ENCODE measurements at places on chromosomes 12 and 14.

DNA sequence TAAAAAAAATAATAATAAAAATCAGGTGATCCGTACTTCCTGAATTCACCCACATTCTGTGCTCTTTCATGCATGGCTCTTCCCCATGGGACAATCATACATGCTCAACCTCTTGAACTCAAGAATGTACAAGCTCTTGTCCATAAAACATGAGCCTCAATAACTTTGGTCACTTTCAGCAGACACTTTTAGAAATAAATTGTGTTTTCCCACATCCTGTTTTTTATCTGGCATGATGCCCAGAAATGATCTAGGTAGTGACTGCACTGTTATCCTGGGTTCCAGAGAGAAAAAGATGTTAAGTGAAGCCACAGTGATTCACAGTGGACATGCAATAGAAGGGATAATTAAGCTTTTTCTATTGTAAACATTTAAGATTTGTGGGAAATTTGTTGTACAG lies 537.6 kb upstream of the TMEM132C start:
- no peak for ATAC-seq

GRCh38 chr12:18967814-18968213 lies 161.7 kb upstream of the PLEKHA5 start:
- no peak for ATAC-seq

- no peak for ATAC-seq
Measured at GRCh38 chr14:65131301-65131701, 29.0 kb upstream of the MAX start.

DNA sequence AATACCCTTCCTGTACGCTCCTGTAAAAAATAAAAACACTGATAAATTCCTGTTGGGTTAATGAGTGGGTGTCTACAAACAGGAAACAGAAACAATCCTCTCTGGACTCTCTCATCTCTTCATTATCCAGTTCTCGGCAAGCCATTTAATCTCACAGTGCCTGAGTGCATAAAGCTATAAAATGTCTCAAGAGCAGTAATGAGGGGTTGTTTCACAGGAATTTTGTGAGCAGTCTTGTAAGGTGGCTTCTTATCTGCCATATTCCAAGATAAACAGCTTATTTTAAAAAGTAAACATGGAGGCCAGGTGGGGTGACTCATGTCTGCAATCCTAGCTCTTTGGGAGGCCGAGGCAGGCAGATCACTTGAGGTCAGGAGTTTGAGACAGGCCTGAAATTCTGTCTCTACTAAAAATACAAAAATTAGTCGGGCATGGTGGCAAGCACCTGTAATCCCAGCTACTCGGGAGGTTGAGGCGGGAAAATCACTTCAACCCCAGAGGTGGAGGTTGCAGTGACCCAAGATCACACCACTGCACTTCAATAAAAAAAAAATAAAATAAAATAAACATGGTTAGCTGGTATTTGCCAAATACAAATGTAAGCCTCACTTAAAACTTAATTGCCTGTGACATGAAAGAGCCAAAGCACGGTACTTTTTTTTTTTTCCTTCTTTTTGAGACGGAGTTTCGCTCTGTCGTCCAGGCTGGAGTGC lies 54.0 kb downstream of the CLIP1 start:
- ATAC-seq = peak; percentile 20

DNA sequence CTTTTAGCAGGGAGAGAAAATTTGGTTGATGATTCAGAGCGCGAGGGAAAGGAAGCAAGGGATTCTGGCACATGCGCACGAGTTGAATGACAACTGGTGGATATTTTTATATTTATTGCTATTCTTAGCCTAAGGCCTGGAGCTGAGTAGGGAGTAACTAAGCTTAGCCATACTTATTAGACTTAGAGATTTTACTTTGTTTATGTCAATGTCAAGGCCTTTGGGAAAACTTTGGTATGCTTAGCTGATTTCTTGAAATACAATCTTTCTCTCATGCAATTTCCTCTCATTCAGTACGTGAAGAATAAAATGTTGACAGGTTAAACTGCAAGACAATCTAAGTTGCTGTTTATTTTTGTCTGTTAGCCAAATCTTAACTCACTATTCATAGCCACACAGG lies 101.1 kb downstream of the CRADD start:
- ATAC-seq = peak; percentile 72
